ENCODE measurements at places on chromosomes 3 and 15.

GRCh38 chr15:66860844-66861243 lies 158.8 kb downstream of the SMAD6 start:
- DNase-seq, result no peak

DNA sequence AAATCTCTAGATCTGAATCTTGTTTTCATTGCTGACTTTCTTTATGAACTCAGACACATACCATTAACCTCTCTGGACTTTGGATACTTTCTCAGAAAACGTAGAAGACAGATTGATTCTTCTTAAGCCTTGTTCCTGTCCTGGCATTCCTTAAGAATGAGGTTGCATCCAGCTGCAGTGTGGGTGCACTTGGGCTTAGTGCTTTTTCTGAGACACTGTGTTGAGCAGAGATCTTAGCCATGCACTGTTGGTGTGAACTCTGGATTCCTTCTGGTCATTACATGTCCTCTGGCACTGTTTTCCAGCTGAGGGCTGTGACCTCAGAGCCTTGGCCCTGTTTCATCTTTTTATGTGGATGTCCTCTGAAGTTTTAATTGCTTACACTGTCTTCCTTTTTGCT lies 428.3 kb downstream of the CNTN4 start:
- DNase-seq, result no peak

DNA sequence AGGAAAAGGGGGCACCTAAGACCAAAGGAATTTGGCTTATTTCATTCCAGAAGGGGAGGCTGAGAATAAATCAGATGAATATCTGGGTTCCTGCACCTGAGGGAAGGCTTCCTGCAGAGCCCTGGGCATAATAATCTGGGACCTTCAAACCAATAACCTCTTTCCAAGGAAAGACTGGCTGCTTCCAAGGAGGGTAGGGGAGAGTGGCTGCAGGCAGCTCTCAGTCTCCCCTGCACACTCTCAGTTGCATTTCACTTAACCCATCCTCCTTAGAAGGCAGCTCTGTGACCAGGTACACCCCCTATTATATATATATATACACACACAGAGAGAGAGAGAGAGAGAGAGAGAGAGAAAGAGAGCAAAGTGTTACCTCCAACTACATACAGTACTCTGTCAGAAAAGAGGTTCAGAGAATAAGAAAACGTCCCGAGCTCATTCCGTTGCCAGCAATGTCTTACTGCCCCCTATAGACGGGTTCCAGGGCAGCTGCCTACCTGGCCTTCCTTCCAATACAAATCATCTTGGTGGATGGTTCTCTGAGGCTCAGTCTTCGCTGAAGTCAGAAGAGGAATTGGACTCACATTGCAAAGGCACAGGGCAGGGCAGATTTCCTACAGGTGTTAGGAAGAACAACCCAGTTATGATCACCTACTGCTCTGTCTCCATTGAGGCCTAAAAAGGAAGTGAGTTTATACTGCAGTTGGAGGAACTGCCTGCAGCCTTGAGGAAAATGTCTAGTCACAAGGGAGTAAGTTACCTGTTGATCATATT lies 26.1 kb downstream of the CAPN3 start:
- DNase-seq, result peak; percentile 50

DNA sequence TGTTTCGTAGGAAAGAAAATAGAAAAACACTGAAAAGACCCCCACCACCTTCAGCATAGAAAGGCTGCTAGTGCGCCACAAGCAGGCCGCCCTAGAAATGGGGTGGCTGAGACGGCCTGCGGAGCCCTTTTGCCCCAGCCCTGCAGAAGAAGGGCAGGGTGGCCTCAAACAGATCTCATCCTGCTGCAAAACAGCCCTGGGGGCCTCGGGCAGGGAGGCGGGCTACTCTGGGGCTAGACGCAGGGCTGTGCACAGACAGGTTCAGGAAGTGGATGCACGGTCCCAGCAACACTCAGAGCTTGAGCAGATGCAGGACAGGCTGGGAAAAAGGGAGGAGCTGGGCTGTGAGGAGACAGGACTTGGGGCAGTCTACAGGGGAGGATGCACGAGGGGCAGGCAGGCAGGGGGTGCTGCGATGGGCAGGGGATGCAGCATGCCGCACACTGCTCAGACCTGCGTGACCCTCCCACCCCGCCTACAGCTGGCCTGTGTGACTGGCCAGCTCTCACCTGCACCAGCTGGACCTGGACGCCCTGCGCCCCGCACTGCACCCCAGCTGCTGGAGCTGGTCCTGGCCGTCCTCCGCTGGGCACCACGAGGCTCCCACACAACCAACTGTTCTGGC lies 34.3 kb downstream of the ZXDC start:
- DNase-seq, result no peak

GRCh38 chr3:43523454-43524053 lies 98.3 kb downstream of the ANO10 start:
- no peak for DNase-seq

DNA sequence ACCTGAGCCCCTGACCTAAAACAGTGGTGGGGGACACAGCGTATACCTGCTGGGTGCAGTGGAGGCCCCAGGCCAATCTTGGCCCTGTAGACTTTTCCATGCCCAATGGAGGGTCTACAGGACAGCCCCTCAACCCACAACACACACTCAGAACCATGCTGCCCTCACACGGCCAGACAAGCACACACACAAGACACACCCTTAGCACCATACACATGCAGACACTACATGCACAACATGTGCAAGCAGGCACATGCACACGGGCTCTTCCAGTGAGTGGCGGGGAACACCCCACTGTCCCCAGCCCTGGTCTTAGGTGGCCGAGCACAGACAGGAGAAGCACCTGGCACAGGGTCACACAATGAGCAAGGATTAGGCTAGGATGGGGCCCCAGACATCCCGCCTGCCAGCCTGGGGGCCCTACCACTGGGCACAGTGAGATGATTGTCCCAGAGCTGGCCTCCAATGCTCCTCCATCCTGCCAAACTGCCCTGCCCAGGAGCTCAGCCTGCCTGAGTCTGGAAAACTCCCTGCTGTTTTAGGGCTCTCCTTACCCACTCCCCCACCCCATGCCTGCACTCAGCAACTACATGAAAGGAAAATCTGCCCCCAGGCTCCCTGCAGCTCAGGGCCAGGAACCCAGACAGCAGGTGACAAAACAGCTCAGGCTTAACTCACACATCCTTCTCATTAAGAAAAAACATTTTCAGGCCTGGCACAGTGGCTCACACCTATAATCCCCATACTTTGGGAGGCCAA lies 15.8 kb downstream of the IQSEC1 start:
- DNase-seq, result no peak

GRCh38 chr15:52334491-52335160 lies 39.0 kb upstream of the MYO5C start:
- DNase-seq, result no peak
